NCI-H774 (cell line): ENCODE measurements at places on chromosomes 11 and 22.

DNA sequence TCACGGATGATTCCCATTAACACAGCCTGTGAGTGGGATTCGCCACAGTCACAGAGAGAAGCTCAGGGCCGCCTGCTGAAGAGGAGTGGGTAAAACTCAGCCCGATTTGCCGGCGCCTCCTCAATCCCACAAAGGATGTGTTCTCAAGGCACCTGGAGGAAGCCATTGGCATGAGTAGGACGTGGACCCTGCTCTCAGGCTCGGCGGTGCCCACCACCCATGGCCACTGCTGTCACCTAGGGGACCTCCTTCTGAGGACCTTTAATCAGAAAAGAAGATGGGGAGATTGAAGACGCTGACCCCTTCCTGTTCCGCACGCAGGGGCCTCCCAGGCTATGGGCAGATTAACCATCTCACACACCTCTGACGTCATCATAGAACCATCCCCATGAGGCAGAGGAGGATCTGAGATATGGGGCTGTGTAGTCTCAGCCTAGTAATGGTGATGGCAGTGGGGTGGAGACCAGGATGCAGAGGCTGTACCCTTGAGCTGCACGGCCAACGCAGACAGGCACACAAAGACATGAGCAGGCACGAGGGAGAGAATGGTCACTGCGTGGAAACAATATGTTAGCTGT lies 571.8 kb downstream of the BRD1 start:
- no peak for DNase-seq

GRCh38 chr11:40183073-40184064 lies 1276.1 kb downstream of the LRRC4C start:
- no peak for DNase-seq

DNA sequence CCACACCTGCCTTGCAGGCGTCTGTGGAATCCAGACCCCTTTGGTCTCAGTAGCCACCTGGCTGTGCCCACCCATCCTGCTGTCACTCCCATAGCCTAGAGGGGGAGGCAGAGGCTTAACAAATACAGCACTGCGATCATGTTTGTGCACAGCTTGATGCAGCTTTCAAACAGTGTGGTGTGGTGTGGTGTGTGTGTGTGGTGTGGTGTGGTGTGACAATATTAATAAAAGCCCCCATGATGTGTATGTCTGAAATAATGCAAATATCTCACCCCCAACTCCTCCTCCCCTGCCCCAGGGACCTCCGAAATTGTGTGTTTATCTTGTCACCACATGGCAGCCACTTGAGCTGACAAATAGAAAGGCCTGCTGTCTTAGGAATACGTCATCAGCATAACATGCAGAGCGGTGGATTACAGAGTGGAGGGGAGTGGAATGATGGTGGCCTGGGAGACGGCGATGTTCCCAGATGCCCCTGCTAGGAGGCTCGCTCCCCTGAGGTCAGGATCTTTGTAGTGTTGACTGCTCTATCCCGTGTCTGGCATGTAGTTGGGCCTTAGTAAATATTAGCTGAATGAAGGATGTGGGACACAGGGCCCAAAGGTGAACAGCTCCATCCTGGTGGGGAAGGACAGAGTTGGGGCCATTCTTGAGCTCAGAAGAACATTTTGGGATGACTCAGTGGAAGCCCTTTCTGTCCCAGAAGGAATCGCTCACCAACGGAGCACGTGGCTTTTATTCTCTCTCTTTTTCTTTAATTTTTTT lies 2.8 kb downstream of the PDXP start:
- peak; percentile 16 for DNase-seq

- no peak for DNase-seq
Measured at GRCh38 chr11:103862802-103863174, 173.7 kb upstream of the DDI1 start.

- no peak for DNase-seq
Measured at GRCh38 chr11:26608507-26609146, 36.6 kb upstream of the MUC15 start.

DNA sequence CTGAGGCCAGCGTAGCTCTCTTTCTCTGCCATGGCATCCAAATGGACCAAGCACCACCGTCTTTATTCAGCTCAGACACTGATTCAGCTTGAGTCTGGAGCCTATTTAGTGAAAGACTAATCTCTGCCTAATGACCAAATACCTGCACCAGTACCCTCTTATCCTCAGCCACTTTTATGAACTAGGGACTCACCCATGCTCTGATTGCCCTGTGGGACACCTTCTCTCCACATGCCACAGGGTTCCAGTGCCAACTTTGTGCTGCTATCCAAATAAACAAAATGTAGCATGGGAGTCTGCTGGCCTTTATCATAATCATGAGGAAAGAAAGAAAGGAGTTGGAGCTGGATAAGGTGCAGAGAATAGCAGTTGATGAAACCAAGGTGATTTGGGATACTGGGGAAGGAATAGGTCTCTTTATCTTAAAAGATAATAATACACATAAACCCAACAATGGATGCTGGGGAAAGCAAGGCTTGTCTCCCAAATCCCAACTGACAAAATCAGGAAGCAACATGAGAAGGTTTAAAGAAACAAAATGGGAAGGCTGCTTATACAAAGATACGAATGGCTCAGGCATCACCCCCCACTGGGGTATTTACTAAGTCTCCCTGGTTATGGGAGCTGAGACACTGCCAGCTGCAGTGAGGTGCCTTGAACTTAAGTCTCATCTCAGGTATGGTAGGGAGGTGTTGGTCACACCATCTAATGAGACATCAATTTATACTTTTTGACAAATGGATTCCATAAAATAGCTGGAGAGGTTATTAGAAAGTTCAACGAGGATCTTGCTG lies 63.3 kb downstream of the SYT9 start:
- no peak for DNase-seq

- no peak for DNase-seq
Measured at GRCh38 chr11:46916286-46917108, 1.9 kb downstream of the LRP4 start.

DNA sequence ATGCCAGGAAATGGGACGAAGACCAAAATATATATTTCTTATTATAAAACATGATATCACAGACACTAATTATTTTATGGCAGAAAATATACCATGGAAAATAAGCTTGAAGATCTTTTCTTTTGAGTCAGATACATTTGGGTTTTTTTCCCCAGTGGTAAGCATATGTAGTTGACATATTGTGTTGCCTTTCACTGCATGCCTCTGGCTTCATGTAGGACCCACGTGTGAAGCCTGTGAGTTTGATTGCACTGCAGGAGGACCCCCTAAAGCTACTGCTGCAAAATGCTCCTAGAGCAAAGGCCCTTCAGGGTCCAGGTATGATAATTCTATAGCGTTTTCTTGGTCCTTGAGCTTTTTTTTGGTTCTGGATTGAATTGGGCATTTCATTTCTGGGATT lies 190.7 kb upstream of the KIRREL3 start:
- no peak for DNase-seq

DNA sequence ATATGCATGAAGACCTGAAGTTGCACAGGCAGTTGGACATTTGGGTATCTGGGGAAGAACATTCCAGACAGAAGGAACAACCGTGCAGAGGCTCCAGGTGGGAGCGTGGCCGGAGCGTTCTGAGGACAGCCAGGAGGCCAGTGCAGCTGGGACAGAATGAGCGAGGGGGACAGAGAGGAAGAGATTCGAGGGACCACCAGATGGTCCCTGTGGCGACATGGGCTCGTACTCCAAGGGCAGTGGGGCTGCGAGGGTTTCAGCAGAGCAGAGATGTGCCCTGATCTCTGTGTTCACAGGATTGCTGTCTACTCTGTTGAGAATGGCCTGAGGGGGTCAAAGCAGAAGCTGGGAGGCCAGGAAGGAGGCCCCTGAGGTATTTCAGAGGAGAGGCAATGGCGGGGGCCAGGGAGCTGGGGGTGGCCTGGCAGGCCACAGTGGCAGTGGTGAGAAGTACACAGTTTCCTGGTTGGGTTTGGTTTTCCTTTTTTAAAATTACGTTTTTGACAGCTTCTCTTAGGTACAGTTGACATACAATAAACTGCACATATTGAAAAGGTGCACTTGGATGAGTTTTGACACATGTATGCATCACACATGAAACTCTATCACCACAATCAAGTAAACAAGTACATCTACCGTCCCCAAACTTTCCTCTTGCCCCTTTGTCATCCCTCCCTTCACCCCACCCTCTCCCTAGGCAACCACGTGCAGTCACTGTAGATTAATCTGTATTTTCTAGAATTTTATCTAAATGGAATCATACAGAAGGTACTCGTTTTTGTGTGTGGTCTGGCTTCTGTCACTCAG lies 24.8 kb upstream of the SOX10 start:
- DNase-seq, result no peak

- DNase-seq, result no peak
Measured at GRCh38 chr11:15038963-15039362, 34.4 kb upstream of the CALCB start.

GRCh38 chr11:3186166-3186953 lies 21.2 kb upstream of the OSBPL5 start:
- DNase-seq, result no peak

DNA sequence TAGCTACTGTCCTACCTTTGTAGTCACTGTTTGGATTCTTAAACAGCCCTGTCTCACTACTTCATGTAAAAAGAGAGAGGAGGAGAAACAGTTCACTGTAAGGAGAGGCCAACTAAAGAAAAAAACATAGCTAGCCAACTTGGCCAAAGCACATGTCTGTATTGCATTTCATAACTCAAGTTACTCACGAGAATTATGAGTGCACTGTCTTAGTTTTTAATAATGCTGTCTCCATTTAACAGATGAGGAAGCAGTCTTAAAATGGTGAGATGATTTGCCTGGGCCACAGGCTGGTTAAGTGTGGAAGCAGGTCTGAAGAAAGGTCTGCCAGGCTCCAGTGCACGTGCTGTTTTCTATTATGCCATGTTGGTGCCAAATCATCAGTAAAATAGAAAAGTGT lies 104.5 kb downstream of the UVRAG start:
- no peak for DNase-seq

DNA sequence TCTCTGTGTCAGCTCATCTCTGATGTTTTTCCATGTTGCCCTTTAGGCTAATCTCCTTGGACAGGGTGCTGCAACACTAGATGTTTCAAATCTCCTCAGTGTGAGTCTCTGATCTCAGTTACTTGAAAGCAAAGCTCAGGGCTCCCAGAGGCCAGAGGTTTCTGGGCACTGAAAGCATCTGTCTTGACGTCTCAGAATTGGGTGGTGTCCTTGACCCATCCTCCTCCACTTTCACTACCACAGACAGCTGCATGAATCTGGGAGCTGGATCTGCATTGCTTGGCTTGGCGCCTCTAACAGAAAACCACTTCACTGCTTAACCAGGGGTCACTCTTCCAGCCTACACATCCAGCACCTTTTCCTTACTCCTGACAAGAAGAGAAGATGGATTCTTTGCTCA lies 399.4 kb downstream of the NXPE2 start:
- no peak for DNase-seq

DNA sequence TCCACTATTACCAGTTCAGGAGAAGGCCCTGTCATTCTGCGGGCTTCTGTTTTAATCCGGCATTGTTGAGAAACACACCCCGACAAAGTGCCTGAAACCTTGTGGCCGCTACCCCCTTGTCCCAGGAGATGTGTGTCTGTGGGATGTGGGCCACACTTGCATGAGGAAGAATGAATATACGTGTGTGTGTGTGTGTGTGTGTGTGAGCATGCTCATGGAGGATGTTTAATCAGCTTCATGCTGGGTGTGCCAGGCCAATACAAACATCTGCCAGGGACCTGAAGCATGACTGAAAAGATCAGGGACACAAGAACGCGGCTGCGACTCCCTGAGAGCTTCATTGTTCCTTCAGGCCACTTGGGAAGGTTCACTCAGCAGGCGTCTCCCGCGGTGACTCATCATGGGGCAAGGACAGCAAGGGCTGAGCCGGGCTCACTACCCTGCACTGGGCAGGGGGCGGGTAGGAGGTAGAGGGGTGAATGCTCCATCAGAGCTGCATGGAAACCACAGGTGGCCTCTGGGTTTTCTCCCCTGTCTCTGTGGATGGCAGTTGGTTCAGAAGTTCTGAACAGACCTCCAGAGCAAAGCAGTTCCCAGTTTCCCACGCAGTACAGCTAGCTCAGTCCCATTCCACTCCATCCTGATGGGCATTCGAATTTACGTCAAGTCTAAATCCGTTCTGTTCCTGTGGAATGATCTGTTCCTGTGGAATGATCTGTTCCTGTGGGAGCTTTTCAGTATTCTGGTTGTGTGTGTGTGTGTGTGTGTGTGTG lies 7.0 kb upstream of the MALAT1 start:
- peak; percentile 76 for DNase-seq

- no peak for DNase-seq
Measured at GRCh38 chr11:59029366-59029889, 56.7 kb upstream of the GLYATL1B start.

- no peak for DNase-seq
Measured at GRCh38 chr11:103942646-103943045, 93.8 kb upstream of the DDI1 start.

GRCh38 chr11:28153586-28153985 lies 45.4 kb downstream of the METTL15 start:
- no peak for DNase-seq

DNA sequence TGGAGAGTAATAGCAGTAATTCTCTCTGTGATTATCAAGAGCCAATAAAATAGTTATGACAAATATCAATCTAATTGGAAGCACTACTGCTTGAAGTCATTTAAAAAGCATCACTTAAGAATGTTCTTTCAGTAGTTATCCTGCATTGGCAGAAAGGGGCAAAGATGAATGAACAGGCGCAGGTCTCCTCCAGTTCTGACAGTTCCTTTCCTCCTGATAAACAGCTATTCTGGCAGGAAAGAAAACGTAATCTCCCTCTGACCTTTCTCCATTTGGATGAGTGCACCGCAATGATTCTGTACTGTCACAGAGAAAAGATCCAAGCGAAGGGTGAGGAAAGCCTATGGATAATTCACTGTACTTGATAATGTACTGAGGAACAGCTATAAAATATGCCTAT lies 521.5 kb downstream of the LRRC4C start:
- no peak for DNase-seq

DNA sequence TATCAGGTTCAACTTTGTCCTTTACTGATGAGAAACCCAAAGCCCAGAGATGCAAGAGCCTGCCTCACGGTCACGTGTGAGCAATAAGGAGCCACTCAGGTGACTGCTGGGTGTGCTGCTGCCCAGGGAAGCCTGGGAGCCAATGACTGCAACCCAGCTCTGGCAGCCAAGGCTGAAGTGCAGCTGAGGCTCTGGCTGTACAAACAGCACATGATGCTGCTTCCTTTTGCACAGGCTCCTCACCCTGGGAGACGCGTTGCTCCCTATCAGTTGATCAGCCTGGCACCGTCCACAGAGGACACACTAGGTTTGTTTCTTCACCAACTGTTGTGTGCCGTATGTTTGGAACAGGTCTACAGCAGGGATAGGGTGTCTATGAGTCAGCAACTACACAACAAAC lies 168.7 kb downstream of the EFCAB6 start:
- DNase-seq, result peak; percentile 36

GRCh38 chr22:29267462-29267857 lies 321 bp downstream of the RHBDD3 start:
- DNase-seq, result no peak

- DNase-seq, result no peak
Measured at GRCh38 chr11:121551463-121551862, 98.7 kb upstream of the SORL1-AS1 start.

GRCh38 chr11:74646954-74647353 lies 54.6 kb downstream of the POLD3 start:
- no peak for DNase-seq

- DNase-seq, result no peak
Measured at GRCh38 chr22:45905924-45906865, 70.8 kb downstream of the WNT7B start.

- no peak for DNase-seq
Measured at GRCh38 chr11:119793335-119793984, 64.5 kb upstream of the NECTIN1 start.
